ENCODE measurements at places on chromosomes 12 and 14.

DNA sequence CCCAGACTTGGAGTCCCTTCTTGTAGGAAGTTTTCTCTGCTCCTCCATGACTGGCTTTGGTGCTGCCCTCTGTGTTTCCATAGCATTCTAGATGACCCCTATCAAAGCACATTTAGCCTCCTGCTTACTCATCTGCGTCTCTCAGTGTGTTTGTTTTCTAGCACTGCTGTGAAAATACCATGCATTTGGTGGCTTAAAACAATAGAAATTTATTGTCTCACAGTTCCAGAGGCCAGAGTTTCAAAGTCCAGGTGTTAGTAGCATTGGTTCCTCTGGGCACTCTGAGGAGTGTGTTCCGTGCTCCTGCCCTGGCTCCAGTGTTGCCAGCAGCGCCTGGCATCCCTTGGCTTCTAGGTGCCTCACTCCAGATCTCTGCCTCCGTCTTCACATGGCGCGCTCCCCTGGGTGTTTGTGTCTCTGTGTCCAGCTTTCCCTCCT, 86.1 kb downstream of the CACNA1C start:
- no peak for DNase-seq

- no peak for DNase-seq
Measured at GRCh38 chr12:38158428-38159091, 158.0 kb upstream of the ALG10B start.

DNA sequence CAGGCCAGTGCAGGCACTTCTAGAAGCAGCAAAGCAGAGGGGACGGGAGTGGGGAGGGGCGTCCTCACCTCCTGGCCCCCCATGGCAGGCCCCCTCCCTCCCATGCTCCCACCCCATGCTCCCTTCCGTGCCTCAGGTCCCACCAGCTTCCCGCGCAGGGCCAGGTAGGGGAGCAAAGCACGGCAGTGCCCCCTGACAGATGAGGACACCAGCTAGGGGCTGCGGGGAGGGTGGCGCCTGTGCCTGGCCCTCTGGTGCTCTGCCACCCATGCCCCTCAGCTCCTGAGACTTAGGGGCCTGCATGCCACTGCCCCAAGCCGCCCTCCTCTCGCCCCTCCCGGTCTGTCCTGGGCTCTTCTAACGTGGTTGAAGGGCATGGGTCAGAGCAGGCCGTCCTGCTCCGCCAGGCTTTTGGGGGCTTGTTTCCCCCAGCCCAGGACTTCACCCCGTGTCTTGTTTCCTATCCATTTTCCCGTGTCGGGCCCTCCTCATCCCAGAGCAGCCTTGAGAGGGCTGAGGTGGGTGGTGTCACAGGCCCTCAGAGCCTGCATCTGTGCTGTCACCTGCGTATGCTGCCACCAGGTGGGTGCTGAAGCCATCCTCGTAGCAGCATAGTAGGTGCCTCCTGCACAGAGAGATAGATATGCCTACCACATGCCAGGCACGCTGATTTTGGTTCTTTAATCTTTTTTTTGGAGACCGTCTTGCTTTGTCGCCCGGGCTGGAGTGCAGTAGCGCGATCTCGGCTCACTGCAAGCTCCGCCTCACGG, 10.2 kb downstream of the TRMT61A start:
- DNase-seq: no peak

DNA sequence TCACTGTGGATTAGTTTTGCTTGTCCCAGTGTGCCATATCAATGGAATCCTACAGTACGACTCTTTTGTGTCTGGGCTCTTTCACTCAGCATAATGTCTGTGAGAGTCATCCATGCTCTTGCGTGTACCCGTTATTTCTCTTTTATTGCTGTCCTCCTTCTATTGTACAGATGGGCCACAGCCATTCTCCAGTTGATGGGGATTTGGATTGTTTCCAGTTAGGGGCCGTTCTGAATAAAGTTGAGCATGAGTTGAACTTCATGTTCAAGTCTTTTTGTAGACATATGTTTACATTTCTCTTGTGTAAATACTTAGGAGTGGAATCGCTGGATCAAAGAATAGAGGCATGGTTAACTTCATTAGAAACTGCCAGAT, 38.3 kb downstream of the MYO1H start:
- no peak for DNase-seq

DNA sequence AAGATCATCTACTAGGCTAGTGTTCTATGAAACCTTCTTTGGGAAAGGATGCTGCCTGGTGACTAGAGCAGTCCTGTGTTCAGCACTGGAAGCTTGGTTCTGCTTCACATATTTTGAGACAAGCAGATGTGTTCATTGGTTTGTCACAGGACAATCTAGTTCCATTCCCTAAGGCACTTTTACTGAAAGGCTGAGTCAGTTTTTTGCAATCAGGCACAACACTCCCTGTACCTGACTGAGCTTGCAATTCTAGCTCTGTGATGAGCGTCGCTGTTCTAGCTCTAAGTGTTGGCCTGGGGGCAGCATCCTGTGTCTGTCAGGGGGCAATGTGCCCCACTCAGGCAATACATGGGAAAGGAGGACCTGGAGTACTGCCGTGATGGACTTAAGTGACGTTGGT, 144.4 kb downstream of the CAND1 start:
- DNase-seq: no peak

DNA sequence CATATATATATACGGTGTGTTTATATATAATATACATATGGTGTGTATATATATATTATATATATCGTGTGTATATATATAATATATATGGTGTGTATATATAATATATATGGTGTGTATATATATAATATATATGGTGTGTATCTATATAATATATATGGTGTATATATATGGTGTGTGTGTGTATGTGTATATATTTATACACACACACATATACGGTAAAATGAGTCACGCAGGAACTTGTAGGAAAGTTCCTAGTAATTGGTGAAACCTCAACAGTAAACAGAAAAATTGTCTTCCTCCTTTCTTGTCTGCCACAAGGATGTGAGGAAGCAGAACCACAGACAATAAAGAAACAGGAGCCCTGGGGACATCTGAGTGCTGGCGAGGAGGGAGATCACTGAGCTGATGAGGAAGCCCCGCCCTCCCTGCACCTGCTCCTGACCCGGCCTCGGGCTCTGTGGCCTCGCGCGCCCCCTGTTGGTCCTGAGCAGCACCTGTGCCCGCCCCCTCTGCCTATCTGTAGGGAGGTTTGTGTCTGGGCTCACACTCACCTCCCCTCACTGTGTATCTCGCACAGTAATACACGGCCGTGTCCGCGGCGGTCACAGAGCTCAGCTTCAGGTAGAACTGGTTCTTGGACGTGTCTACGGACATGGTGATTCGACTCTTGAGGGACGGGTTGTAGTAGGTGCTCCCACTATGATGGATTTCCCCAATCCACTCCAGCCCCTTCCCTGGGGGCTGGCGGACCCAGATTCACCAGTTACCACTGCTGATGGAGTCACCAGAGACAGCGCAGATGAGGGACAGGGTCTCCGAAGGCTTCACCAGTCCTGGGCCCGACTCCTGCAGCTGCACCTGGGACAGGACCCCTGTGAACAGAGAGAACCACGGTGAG, 1079.4 kb downstream of the TMEM121 start:
- DNase-seq: peak; percentile 74

DNA sequence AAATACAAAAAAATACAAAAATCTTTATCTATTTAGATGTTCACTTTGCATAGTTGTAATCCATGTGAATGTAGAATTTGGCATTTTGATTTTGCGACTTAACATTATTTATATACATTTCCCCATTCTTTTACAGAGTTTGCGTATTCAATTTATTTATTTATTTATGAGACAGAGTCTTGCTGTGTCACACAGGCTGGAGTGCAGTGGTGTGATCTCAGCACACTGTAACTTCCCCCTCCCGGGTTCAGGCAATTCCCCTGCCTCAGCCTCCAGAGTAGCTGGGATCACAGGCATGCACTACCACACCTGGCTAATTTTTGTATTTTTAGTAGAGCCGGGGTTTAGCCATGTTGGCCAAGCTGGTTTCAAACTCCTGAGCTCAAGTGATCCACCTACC, 25.3 kb upstream of the STRN3 start:
- no peak for DNase-seq

- no peak for DNase-seq
Measured at GRCh38 chr14:101887219-101887618, 77.2 kb upstream of the DYNC1H1 start.

DNA sequence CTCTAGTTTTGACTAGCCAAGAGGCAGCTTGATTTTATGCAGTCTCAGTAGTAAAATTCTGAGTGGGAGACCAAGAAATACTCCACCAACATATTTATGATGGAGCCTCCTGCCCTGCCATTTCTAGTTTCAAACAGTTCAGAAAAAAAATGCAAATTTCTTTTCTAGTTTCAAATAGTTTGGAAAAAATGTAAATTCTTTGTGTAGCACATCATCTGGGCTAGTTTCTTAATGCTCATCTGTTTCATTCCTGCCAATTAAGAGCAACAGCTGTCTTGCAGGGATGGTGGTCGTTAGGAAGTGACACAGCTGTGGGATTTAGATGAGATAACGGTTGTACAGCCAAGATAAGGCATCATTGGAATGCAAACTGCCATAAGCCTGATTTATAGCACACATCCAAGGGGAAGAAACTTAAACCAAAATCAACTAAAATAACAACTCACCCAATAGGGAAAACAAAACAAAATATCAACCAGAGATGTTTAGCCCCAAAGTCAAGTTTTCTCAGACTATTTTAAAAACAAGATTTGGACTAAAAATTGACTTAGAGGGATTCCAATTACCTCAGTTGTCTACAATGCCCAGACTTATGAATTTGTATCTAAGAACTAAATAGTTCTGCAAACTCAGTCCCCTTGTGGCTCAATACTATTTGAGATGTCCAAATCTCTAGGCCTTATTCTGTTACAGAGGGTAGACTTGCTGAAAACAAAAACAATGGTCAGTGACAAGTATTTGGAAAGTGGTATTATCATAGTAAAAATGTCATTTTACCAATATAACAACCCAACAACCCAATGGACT, 291.3 kb upstream of the ATP2B1 start:
- DNase-seq: no peak

- DNase-seq: peak; percentile 49
Measured at GRCh38 chr12:64625243-64626077, 15.2 kb downstream of the RASSF3 start.

GRCh38 chr14:85063747-85064146, 466.2 kb upstream of the FLRT2 start:
- no peak for DNase-seq

DNA sequence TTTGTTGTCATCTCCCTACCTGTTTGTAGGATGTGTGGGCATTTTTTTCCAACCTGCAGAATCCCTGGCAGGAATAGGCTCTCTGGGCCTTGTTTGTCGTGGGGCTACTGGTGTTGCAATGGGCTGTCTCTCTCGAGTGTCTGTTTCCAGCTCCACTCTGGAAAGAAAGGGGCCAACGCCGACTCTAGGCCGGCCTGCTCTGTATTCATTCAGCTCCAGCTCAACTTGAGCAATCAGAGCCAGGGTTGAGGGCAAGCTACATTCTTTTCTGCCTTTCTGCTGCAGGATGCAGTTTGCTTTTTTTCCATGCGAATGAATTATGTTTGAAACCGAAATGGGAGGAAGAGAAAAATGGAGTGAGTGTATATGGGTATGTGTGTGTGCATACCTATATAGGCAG, 2.3 kb downstream of the JDP2 start:
- DNase-seq: no peak

DNA sequence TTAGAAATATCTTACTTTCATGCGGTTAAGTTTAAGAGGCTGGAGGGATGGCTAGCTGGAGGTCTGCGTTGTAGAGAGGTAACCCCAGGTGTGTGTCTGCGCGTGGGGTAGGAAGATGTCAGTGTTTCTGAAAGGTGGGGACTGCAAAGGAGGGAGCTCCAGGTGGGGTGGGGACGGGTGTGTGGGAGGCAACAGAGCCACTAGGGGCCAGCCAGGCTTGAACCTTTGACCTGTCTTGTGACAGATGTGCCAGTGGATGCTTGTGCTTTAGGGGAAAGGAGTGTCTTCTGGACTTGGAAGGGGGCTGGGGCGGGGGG, 841 bp downstream of the GLI1 start:
- no peak for DNase-seq

GRCh38 chr12:117044790-117045159, 54.4 kb downstream of the TESC start:
- no peak for DNase-seq

DNA sequence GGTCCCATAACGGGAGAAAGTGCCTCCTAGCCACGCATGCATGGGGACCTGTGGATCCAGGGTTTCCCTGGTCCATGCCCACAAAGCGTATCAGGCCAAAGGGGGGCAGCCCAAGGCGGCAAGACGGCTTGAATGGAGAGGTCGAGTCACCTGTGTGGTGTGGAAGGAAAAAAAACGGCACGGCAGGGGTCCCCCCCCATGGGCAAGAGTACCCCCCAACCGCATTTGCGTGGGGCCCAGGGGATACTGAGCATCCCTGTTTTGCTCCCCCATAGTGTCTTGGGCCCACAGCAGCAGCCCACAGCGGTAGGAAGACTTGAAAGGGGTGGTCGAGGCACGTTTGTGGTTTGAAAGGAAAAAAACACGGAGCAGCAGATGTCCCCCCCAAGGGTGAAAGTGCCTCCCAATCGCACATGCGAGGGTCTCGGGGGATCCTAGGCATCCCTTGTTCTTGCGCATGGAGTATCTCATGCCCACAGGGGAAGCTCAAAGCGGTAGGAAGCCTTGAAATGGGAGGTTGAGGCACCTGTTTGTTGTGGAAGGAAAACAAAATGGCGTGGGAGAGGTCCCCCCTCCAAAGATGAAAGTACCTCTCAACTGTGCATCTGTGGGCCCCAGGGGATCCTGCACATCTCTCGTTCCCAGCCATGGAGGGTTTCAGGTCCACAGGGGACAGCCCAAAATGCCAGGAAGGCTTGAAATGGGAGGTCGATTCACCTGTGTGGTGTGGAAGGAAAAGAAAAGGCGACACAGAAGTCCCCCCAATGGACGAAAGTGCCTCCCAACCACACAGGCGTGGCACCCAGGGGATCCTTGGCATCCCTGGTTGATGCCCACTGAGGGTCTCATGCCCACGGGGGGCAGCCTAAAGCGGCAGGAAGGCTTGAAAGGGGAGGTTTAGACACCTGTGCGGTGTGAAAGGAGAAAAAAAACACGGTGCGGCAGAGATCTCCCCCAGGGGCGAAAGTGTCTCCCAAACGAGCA, 577.5 kb downstream of the ALG10 start:
- DNase-seq: peak; percentile 6

- DNase-seq: no peak
Measured at GRCh38 chr12:1439201-1439600, 155.2 kb downstream of the FBXL14 start.

DNA sequence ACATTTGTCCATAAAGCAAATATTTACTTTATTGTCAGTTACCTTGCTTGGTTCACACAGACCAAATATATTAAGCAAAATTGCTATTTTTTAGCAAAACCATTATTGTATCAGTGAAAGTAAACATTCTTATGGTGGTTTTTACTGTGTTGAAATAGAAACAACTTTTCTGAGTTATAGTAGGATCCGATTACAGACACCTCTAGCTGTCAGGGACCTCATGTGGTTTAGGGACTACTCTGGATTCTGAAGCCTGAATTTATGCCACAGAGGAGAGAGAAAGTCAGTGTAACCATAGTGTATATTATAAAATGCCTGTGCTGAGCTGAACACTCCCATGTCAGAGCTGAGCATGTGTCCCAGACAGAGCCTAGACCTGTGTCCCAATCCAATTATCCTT, 287.5 kb downstream of the FLRT2 start:
- no peak for DNase-seq

- no peak for DNase-seq
Measured at GRCh38 chr12:87813476-87814234, 215.5 kb downstream of the C12orf50 start.
